Spleen (tissue), 13 donors: ENCODE measurements at places on chromosomes 13 and 19.
A peak's percentile ranks its signal among the peaks of the same experiment; 100 is the strongest.

DNA sequence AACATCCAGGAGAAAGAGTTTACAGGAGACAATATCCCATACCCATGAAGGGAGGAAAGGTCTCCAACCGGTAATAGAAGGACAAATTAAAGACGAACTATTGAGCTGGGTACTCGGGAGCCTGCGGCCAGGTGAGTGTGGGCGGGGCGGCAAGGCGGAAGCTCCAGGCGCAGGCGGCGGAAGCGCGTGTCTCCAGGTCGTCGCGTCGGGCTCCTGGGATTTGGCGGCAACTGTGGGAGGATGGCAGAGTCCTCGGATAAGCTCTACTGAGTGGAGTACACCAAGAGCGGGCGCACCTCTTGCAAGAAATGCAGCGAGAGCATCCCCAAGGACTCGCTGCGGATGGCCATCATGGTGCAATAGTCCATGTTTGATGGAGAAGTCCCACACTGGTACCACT lies 21.6 kb upstream of the ANKRD10 start:
- no peak for DNase-seq

GRCh38 chr19:12840091-12841079 lies 2.1 kb downstream of the MAST1 start:
- no peak for DNase-seq

- no peak for DNase-seq
These were observed 640.7 kb downstream of the LIG4 start for GRCh38 chr13:107574517-107575210.

- no peak for DNase-seq
These were observed 13.7 kb downstream of the KLHL26 start for GRCh38 chr19:18650468-18651041.

- DNase-seq = no peak
These were observed at the start of gene CYSLTR2 for GRCh38 chr13:48653472-48653939. Gene CYSLTR2, plus strand, starts transcription at chr13:48653929. Its CDS starts 52,889 bp downstream, at chr13:48706818.

- no peak for DNase-seq
These were observed 326.2 kb upstream of the GPC6 start for GRCh38 chr13:92900446-92900845.

GRCh38 chr13:102033386-102033785 lies 368.5 kb downstream of the FGF14 start:
- no peak for DNase-seq

GRCh38 chr19:6529351-6529750 lies 1.5 kb upstream of the TNFSF9 start:
- DNase-seq = no peak

GRCh38 chr13:110037925-110038573 lies 251.7 kb upstream of the IRS2 start:
- no peak for DNase-seq

- no peak for DNase-seq
These were observed 4.1 kb downstream of the CRYL1 start for GRCh38 chr13:20521364-20522115.

- no peak for DNase-seq
These were observed 408.1 kb upstream of the SLITRK1 start for GRCh38 chr13:84290386-84290785.

GRCh38 chr13:112000888-112001287 lies 66.1 kb upstream of the SOX1 start:
- no peak for DNase-seq

DNA sequence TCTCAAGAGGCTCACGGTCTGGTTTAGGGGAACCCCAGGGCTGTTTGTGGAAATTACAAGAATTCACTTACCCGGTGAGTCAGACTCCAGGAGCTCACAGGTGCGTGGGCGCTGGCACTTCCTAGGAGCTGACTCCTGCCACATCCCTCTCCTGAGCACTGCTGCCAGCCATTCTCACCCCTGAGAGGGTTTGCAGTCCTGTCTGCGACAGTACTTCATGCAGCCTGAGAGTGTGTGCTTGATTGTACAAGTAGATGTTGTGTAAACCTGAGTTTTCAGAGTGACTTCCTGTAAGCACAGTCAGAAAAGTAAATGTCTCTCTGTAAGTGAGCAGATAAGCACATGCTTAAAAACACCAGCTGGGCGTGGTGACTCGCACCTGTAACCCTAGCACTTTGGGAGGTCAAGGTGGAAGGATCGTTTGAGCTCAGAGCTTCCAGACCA lies 8.1 kb downstream of the MRPL4 start:
- DNase-seq = no peak

- no peak for DNase-seq
These were observed 93.4 kb downstream of the KCTD12 start for GRCh38 chr13:76792731-76793347.

DNA sequence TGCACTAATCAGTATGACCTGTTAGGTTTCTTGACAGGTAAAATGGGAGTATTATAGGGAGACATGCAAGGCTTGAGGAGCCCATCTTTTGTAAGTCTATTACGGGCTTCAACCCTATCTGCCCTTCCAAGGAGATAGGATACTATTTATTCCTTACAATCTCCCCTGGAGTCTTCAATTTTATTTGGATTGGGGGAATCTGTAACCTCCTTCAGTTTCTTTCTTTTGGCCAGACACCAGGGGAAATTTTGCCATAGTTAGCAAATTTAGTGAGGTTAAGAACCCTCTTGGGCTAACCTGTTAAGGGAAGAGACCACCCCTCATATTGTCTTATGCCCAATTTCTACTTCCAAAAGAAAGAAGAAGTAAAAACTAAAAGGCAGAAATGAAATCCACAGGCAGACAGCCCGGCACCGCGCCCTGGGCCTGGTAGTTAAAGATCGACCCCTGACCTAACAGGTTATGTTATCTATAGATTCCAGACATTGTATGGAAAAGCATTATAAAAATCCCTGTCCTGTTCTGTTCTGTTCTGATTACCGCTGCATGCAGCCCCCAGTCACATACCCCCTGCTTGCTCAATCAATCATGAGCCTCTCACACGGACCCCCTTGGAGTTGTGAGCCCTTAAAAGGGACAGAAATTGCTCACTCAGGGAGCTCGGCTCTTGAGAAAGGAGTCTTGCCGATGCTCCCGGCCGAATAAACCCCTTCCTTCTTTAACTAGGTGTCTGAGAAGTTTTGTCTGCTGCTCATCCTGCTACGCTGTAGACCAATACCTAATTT lies 39.6 kb upstream of the CD177 start:
- no peak for DNase-seq

GRCh38 chr19:37304884-37305255 lies 66.0 kb upstream of the ZNF527 start:
- DNase-seq = no peak

GRCh38 chr13:41468631-41469030 lies 11.3 kb downstream of the RGCC start:
- DNase-seq = no peak

- no peak for DNase-seq
These were observed 442.1 kb downstream of the PCDH20 start for GRCh38 chr13:60973529-60973928.

GRCh38 chr13:99282264-99283231 lies 24.4 kb upstream of the GPR18 start:
- DNase-seq = no peak

GRCh38 chr13:102825921-102826706 lies 19.7 kb upstream of the ERCC5 start:
- DNase-seq = no peak

DNA sequence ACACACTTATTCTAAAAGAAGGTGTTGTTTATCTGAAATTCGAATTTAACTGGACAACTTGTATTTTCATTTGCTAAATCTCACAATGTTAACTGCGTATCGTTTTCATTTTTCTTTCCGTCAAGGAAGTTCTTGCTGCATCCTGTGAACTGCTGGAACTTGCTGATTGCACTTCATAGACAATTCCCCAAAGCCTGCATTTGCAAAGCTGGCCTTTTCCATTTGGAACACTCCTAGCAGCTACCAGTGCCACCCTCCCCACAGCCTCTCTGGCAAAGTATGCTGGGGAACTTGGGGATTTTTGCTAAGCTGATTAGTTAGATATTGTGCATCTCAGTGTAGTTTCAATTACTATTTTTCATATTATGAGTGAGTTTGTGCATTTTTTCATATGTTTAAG lies 20.4 kb upstream of the ARGLU1 start:
- DNase-seq = no peak

DNA sequence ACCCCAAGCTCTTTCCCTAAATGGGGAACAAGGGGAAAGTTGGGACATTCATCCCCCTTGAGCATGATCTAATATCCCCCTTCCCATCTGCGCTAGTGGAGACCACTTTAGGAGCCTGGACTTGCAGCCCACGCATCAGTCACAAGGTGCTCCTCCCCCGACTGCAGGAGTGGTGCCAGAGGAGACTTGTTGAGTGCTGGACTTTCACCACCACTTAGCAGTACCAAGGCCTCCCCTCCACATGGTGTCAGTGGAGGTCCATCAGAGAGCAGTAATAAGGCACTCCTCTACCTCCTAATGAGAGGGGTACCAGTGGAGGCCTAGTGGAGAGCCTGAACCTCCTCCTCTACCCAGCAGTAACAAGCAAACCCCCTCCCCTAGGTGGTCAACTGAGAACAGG lies 22.5 kb downstream of the CAB39L start:
- DNase-seq = no peak

DNA sequence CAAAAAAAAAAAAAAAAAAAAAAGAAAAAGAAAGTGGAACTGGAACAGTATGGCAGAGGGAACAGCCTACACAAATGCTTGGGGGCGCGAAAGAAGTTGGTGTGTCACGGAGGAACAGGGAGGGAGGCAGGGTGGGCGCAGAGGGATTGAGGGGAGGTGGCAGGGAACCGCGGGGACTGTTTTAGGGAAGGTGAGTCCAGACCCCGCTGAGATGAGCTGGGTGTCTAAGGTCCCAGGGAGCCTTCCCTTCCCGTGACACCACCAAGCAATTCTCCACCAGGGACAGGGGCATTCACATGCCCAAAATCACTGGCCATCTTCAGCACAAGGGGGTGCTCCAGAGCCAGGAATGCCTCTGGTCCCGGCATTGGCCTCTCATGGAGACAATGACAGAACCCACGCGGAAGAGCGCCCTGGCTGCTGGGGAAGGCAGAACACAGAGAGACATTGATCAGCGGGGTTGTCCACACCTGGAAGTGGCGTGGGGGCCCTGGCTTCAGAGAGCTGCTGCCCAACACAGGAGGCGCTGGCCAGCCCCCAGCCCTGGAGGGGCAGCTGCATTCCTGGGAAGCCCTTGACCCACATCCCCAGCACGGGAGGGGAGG lies 6.9 kb downstream of the PEAK3 start:
- DNase-seq = peak; percentile 89

GRCh38 chr13:110373617-110374016 lies 66.5 kb downstream of the COL4A2 start:
- DNase-seq = no peak

- DNase-seq = no peak
These were observed 163.5 kb downstream of the KATNAL1 start for GRCh38 chr13:30143666-30144400.

DNA sequence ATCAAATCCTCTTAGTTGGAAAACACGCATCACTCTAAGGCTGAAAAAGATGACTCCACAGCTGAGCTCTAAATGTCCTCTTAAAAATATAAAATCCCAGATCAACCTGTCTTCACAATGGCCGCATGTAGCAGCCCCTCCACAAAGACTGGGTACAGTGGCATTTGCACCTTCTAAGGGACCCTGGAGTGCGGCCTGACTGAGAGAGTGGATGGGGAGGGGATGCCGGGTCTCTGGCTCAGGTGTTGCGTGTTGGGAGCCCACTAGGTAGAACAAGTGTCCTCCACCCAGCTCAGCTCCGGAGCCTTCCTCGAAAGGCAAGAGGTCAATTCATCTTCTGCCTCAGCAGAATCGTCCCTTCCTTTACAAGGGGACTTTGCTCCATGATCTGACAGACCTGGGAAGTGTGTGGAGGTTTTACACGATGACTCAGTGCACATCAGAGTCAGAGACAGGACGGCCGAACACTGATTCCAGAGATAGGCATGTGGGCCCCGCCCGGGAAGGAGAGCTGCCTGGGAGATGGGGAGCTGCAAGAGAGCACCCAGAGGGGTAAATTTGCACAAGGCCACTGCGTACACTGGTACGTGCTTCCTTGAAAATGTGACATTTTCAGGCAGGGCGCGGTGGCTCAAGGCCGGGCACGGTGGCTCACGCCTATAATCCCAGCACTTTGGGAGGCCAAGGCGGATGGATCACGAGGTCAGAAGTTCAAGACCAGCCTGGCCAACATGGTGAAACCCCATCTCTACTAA lies 23.5 kb upstream of the SLC15A1 start:
- no peak for DNase-seq

- DNase-seq = no peak
These were observed 10.7 kb downstream of the IQCN start for GRCh38 chr19:18263324-18264136.

GRCh38 chr19:2973229-2973628 lies 4.1 kb upstream of the TLE6 start:
- no peak for DNase-seq

GRCh38 chr13:55613429-55614187 lies 1527.1 kb upstream of the PRR20A start:
- DNase-seq = no peak

DNA sequence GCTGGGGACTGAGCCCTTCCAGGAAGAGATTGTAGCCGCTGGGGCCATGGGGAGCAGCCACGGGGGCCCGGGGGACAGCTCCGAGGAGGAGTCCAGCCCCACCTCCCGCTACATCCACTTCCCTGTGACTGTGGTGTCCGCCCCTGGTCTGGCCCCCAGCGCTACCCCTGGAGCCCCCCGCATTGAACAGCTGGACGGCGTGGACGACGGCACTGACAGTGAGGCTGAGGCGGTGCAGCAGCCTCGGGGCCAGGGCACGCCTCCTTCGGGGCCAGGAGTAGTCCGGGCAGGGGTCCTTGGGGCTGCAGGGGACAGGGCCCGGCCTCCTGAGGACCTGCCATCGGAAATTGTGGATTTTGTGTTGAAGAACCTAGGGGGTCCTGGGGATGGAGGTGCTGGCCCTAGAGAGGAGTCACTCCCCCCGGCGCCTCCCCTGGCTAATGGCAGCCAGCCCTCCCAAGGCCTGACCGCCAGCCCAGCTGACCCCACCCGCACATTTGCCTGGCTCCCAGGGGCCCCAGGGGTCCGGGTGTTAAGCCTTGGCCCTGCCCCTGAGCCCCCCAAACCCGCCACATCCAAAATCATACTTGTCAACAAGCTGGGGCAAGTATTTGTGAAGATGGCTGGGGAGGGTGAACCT lies 9.6 kb downstream of the IGFLR1 start:
- DNase-seq = no peak

DNA sequence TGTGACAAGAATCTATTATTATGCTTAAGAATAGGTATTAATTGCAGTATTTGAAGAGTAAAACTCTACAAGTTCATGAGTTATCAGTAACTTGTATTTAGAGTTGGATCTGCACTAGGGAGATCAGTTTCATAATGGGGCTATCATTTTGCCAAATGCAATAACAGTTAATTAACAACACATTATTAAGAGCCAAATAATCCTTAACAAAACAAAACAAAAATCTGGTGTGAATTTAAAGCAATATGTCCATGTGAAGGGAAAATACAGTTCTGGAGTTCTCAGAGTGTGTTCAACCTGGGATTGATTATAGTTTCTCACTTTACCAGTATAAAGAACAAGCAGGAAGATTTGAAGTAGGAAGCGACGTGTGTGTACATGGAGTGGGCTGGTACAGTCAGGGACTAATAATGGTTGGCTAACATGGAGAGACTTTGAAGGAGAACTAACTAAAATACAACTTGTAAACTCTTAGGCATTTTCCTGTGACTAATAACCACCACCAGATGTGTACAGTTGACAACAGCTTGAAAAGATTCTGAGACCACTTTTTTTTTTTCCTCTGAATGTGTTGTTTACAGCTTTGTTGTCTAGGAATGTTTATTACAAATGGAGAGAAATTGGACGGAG lies 58.5 kb downstream of the POSTN start:
- no peak for DNase-seq

- no peak for DNase-seq
These were observed 16.5 kb downstream of the DGKH start for GRCh38 chr13:42064966-42065365.
